KG1 (cell line): ENCODE measurements at places on chromosomes 2 and 18.

DNA sequence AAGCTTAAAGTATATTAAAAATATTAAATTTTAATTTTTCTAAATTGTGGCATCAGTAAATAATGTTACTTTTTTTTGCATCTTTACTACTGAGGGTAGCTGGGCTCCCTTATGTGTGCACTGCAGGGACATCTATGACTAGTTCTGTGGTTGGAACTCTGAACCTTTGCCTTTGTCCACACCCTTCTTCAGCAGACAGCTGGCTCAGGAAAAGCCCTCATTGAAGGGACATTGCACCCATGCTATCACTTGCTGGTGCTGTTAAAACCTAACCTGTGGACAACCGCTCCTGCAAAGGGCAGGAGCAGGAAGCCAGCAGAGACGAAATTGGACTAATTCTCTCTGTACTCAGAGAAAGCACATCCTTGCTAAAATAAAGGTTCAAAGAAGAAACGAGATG is 30.1 kb downstream of the MOCOS start:
- DNase-seq, result no peak

GRCh38 chr2:11977766-11978524 is 231.5 kb downstream of the LPIN1 start:
- DNase-seq, result no peak

DNA sequence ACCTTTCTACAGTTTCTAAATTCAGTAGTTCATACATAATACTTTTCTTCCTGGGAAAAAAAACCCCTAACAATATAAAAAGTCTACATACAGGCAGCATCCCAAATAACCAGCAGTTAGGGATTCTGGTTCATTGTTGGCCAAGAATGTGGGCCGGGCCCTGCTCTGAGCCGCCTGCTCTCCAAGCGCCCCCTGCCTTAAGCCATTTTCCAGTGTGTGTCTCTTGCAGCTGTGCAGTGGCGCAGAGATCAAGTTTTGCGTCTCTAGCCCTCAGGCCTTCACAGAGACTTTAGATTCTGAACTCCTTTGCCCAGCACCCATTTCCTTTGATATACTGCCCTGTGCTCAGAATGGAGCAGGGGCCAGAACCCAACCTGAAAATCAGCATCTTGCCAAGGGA is 32.9 kb downstream of the RMC1 start:
- no peak for DNase-seq

DNA sequence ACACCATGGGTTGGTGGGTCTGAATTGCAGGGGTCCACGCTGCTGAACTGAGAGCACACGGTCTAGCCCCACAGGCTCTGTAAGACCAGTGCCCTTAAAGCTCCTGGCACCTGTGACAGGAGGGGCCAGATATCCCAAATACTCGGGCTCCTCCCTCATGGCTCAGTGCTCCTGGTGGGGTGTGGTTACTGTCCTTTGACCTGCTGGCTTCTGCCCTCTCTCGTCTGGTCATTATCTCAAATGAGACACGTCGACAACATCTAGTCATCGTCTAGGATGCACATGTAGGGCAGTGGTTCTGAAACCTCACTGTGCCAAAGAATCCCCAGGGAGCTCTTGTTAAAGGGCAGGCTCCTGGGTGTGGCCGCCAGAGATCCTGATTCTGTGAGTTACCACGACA is 258.4 kb downstream of the LOXHD1 start:
- no peak for DNase-seq

GRCh38 chr2:9690252-9690651 is 59.5 kb upstream of the YWHAQ start:
- DNase-seq, result no peak

DNA sequence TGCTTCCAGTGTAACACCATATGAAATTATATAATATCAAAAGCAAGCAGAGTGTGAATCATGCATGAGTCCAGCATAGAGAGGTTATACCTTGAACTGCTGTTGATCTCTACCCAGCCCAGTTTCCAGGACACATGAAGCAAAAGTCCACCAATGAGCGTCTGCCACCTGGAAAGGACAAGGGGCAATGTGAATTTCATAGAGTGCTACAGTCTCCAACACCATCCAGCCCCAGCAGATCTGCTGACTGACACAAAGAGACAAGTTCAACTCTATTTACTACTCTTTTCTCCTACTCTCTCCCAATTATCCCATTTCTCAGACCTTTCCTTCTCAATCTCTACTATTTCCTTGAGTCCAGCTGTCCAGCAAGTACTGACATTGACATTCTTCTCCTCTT is 31.8 kb upstream of the RIOK3 start:
- DNase-seq, result no peak

- peak; percentile 64 for DNase-seq
Observed at GRCh38 chr18:75070625-75071483, 138.1 kb downstream of the PTGR3 start.

GRCh38 chr2:37469126-37469525 is 124.7 kb downstream of the QPCT start:
- DNase-seq, result no peak

DNA sequence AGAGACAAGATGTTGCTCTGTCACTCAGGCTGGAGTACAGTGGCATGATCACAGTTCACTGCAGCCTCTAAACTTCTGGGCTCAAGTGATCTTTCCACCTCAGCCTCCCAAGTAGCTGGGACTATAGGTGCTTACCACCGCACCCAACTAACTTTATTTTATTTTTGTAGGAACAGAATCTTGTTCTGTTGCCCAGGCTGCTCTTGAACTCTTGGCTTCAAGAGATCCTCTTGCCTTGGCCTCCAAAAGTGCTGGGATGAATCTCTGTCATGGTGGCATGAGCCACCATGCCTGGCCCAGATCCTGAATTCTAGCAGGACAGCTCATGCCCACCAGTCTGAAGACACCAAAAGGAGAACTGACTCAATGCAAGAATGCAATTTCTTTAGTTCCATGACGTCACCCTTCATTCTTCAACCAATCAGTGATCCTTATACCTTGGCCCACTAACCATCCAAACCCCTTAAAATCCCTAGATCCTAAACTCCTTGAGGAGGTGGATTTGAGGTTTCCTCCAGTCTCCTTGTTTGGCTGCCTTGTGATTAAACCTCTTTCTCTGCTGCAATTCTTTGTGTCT is 25.6 kb upstream of the CXXC1 start:
- no peak for DNase-seq

DNA sequence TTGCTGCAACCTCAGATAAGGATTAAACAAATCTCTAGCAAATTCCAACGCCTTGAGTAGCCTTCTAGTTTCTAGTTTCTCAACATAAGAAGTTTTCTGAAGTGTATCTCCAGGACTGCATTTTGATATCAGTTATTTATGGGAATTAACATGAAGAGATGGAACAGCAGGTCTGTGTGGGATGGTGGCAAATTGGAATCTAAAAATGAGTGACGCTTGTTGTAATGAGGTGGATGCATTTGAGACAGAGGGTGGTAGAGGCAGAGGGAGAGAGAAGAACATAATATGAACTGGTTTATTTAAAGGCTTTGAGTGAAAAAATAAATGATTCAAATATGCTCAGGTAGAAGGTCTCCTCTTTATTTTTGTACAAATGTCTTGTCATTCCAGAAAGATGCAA is 446.8 kb upstream of the GCFC2 start:
- no peak for DNase-seq

DNA sequence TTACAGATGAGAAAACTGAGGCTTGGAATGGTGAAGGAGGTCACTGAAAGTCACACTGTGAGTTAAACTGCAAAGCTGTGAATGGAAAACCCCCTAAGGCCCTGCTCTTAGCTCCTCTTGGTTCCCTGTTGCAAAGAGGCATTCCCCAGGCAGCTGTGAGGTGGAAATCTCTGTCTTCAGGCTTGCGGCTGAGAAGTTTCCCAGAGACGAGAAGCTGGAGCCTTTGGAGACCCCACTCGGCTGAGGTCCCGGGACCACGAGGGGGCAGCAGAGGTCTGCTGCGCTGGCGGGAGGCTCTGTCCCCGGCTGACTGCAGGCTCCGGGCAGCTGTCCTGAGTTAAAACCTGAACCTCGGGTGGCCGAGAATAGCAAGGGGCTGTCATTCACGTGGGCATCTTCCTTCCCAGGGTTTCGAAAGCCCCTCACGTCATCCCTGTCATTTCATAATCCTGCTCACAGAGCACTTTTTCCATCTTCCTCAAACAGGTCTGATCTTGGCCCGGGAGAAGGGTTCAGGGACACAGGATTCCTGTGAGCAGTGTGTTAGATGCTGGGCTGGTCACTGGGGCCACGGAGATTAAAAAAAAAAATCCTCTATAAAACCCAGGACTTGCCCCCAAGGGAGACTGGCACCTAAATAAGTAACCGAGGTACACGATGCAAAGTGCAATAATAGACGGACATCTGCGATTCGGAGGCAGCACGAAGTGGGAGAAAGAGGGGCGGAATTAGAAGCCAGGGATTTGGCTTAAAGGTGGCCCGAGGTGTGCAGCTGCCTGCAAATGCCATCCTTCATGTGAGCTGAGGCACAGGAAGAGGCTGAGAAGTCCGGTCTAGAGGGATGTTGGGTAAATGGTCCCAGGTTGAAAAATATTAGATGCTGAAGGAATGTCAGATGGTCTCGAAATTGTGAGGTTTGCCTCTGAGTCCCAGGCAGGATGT is 24.6 kb upstream of the ATOH8 start:
- no peak for DNase-seq
